ENCODE measurements at places on chromosomes 2 and 18.

- no peak for DNase-seq
Measured at GRCh38 chr2:191355170-191355758, 110.1 kb downstream of the MYO1B start.

DNA sequence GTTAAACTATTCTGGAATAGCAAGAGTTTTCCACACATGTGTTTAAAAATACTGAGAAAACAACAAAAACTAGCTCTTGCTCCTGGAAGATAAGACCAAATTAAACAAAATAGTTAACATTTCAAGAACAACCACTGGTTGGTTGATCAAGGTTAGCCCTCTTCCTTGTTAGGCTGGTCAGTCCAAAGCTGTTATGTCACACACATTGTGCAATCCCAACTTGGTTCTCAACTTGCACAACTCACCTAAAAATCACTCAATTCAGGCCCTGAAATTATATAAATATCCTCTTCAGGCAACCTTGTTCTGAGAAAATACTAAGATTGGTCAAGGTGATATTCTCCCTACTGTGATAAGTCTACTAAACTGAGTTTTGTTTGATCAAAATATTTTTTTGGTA lies 169.7 kb upstream of the LRP1B start:
- DNase-seq: no peak

DNA sequence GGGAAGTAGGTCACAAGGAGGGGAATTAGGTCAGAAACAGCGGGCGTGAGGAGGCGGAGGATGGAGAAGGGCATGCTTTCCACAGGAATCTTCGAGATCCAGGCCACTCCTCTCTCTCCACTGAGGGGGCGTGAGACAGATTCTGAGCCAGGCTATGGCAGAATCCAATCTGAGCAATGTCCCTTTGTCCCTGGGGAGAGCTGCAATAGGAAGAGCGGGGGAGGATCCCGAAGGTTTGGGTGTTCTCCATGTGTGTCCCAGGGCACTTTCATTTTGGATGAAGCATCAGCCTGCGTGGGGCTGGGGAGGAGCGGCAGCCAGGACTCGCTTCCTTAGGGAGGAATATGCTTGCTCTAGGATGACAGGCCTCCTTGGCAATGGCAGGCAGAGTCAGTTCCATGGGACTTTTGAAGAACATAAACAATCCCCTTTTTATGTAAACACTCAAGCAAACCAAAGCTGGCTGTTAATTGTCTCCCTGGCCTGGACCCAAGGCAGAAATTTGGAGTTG lies 84.0 kb downstream of the LIPG start:
- peak; percentile 65 for DNase-seq

- DNase-seq: peak; percentile 18
Measured at GRCh38 chr18:23340661-23341060, 112.4 kb upstream of the RIOK3 start.

DNA sequence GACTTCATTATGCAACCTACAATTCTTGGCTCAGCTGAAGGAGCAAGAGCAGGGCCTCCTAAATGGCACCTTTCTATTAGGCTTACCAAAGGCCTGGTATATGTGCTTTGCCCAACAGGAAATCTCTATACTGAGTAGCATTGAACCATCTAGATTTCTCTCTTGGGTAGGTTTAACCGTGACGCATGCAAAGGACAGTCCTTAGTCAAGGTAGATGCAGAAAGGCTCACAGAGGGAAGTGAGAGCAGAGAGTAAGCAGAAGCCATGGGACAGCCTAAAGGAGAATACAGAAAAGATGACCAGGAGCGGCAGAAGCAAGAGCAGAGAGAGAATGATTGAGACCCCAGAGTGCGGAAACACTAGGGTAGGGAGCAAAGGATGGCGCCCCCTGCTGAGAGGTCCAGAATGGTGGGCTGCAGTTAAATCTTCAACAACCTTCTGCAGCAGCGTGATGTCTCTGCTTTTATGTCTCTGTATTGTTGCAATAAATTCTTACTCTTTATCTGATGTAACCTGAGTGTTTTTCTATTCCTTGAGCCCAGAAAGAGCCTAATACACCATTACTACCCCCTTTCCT lies 4.7 kb upstream of the OSBPL1A start:
- DNase-seq: no peak

- DNase-seq: no peak
Measured at GRCh38 chr18:79884963-79885728, 66.3 kb downstream of the SLC66A2 start.

GRCh38 chr2:33277002-33277426 lies 199.4 kb upstream of the RASGRP3 start:
- no peak for DNase-seq

DNA sequence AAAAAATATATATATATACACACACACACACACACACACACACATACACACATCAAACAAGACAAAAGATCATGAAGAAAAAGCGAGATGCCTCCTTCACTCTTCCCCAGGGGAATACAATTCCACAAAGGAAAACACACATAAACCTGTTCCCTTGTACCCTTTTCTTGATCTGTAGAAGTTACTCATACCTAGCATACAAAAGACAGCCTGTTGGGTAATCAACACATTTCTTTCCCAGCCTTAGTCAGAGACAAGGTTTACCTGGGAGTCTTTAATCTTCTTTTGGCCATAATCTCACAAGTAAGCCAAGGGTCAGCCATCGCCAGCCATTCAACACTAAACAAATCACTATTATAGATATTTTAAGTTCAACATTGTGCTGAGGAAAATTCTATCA lies 407.0 kb downstream of the SUCLG1 start:
- no peak for DNase-seq

DNA sequence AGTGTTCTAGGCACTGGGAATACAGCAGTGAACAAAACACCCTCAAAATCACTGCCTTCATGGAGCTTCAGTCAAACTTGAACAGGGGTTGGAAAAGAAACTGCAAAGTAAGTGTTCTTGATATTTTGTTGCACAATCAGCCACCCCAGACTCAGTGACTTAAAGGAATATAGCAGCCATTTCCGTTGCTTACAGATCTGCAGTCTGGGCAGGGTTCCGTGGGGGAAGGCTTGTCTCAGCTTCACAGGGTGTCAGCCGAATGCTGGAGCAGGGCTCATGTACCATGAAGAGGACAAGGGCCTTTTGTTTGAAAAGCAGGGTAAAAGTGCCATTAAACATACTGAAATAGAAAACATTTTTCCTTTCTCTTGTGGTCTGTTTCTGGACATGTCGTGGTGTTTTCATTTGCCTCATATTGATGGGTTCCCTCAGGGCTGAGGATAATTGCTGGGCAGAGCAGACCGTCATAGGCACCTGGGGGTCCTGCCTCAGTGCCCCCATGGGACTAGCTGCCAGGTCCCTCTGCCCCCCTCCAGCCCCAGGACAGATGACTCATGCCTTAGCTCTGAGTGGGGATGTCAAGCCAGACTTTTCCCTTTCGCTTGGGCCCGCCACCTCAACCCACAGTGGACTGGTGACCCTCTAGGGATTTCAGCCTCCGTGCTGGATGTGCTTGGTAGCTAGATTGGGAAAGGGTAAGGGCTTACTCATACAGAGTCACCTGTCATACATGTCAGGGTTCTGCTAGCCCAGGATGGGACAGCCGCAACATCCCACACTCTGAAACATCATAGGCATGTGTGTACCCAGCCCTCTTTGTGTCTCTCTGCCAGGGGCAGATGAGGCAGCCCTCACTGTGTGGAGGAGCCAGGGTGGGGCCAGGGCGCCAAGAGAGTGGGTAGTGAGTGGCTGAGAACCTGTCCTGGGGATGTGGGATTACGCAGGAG lies 96.5 kb downstream of the PTPRM start:
- peak; percentile 5 for DNase-seq

- peak; percentile 12 for DNase-seq
Measured at GRCh38 chr2:155310589-155310988, 612.1 kb downstream of the KCNJ3 start.

GRCh38 chr2:163601377-163601776 lies 134.4 kb downstream of the FIGN start:
- DNase-seq: peak; percentile 8

DNA sequence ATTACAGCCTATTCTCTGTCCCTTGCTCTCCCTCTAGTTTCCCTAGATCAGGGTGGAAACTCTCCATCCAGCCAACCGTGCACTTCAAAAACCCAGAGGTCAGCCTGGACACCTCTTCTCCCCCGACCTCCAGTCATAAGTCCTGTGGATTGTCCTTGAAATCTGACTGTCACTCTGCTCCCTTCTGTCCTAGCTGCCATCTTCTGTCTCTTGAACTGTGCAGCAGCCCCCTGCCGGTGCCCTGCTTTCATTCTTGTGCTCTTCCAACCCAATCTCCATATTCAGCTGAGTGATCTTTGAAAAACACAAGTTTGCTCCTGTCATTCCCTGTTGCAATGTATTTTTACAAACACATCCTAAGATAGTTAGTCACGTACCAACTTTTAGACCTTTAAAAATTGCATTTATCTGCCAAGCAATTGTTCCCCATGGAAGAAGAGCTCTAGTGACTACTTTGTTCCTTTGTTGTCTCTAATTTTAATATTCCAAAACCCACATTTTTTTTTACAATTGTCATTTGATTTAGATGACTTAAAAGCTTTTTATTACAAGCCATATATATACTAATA lies 254.3 kb downstream of the CAMKMT start:
- DNase-seq: no peak

GRCh38 chr18:76075777-76076176 lies 419.3 kb downstream of the ZNF516 start:
- no peak for DNase-seq

GRCh38 chr2:3533836-3534235 lies 14.5 kb upstream of the ADI1 start:
- DNase-seq: no peak

GRCh38 chr2:16629044-16629443 lies 36.6 kb downstream of the CYRIA start:
- DNase-seq: no peak

GRCh38 chr2:43397411-43397810 lies 171.0 kb upstream of the ZFP36L2 start:
- no peak for DNase-seq

DNA sequence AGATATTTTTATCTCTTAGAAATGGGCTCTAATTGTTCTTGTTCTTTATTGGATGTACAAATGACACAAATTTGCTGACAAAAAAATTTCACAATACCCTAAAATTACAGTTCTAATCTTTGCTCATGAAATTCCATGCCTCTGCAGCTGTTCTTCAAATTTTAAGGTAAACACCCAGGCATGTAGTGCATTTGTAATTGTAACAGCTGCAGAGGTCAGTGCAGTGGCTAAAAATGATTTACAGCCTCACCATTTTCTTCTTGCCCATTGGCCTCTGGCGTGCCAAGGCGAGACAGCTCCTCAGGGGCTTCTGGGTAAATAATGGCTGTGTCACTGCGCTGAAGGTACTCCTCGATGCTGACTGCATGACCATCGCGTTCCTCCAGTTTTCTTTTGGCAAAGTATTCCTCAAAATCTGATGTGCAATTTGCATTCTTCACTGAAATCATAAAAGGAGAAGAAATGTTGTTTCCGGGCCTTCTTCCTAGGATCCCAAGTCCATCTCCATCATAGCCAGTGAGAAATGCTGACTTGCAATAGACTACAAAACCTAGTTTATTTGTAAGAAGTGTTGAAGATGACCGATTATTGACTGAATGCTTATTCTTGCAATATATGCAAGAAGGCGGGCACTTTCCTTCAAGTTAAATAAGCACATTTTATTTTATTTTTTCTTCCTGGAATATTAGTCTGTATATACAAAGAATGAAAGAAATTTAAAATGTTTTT lies 115.2 kb downstream of the ZEB2 start:
- no peak for DNase-seq

- DNase-seq: no peak
Measured at GRCh38 chr2:192123847-192124246, 70.9 kb downstream of the TMEFF2 start.

GRCh38 chr2:27221166-27221565 lies 4.0 kb downstream of the CAD start:
- no peak for DNase-seq

DNA sequence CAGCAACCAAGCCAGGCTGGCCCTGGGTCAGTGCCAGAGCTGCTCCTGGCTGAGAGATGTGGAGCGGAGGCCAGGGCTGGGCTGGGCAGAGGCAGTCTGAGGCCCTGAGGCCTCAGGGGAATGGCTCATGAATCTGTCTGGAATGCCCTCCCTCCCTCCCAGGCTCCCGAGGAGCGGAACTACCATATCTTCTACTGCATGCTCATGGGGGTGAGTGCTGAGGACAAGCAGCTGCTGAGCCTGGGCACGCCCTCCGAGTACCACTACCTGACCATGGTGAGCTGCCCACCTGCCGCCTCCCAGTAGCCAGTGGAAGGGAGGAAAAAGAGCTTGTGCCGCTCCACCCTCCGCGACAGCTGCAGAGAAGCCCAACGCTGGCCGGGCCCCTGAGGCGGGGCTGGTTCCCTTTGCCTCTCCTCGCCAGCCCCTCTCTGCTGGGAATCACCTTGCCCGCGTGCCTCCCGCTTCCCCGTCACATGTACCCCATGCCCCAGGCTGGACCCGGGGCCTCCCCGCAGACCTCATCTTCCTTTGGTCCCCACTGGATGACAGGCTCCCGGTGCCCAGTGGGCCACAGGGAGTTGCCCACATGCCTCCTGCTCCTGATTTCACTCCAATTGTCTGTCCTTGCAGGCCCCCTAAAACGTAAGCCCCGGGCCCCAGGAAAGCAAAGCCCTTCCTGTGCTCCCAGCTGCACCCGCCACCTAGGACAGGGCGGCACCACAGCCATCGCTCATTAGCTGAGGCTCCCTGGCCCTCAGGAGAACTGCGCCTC lies 41.1 kb downstream of the MYO7B start:
- DNase-seq: peak; percentile 96

DNA sequence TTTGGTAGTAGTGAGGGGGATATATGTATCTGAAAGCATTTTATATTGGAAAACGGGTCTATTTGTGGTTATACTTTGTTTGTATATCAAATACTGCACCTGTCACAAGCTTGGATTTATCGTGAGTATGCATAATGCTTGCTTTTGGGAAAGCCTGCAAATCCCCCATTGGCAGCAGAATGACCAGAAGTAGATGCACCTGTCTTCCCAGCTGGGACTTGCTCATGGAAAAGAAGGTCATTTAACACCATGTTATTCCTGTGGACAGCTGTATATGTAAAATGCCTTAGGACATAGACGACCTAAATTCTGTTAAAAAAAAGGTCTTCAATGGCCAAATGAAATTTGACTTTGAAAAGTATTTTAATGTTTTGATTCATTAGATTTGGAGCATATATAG lies 599.4 kb downstream of the XIRP2 start:
- no peak for DNase-seq

DNA sequence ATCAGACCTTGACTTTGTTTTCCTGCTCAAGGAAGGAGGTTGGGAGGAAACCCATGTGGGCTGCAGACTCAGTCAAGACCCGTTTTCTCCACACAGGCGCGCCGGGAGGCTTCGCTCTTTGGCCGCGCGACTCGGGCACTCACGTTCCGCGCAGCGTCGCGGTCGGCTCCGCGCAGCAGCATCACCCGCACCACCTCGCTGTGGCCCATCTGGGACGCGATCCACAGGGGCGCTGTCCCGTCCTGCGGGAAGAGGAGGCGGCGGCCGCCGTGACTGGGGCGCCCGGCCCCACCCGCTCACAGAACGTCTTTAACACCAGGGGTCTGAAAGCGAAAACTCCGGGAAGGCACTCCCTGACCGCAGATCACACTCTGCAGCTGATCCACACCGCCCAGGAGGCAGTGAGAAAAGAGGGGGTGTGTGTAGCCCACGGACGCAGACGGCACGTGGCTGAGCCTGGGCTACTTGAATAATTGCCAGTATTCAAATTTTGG lies 33.1 kb upstream of the NPC1 start:
- DNase-seq: peak; percentile 14

All from fibroblast of skin of back (primary cell).